Fibroblast of villous mesenchyme (primary cell): ENCODE measurements at places on chromosomes 12 and 14. TPM values are rescaled to one million over a fixed set of nuclear protein-coding genes. Genes with fewer than 3 reads are reported as not detected.

Gene RBP5
- not detected in 2 replicates for total RNA-seq

Gene RPS6KL1
- 1.6 and 2.2 TPM in 2 replicates for total RNA-seq

Gene RNU4-1
- under 0.01 TPM in 2 replicates for total RNA-seq

Gene KRT78
- total RNA-seq = not detected in 2 replicates

Gene ADAMTS20
- under 0.01 TPM in 2 replicates for total RNA-seq

Gene TAS2R9
- total RNA-seq = not detected in 2 replicates

Gene PGF
- 0.64 and 0.86 TPM in 2 replicates for total RNA-seq

Gene CNTN1
- total RNA-seq = 1.7 and 2.6 TPM in 2 replicates

Gene LRRK2
- total RNA-seq = 1.3 and 1.6 TPM in 2 replicates

Gene NPFF
- not detected in 2 replicates for total RNA-seq

Gene CYP46A1
- total RNA-seq = under 0.01 TPM in 2 replicates

Gene APOLD1
- total RNA-seq = 9.3 and 14.7 TPM in 2 replicates

Gene HCAR3
- total RNA-seq = not detected in 2 replicates

Gene LTA4H
- 58.6 and 79.9 TPM in 2 replicates for total RNA-seq

Gene CMA1
- total RNA-seq = not detected in 2 replicates

Gene PMCH
- not detected in 2 replicates for total RNA-seq

Gene LMO3
- total RNA-seq = under 0.01 and 0.43 TPM in 2 replicates

Gene HOXC4
- under 0.01 and 1.6 TPM in 2 replicates for total RNA-seq

Gene COQ6
- 16.4 and 20.3 TPM in 2 replicates for total RNA-seq

Gene KRT6C
- not detected in 2 replicates for total RNA-seq

Gene RPL10L
- 0.43 TPM in 1 of 2 replicates, not detected in the other for total RNA-seq

Gene SYNE3
- 6.5 and 10.0 TPM in 2 replicates for total RNA-seq

Gene TAS2R30
- total RNA-seq = 7.4 and 9.1 TPM in 2 replicates

Gene FAM181A
- not detected in 2 replicates for total RNA-seq

Gene REM2
- total RNA-seq = under 0.01 and 0.43 TPM in 2 replicates

Gene CPM
- 8.4 and 23.3 TPM in 2 replicates for total RNA-seq

Gene PTGER2
- 1.3 and 5.2 TPM in 2 replicates for total RNA-seq

Gene REC8
- total RNA-seq = 4.2 and 4.7 TPM in 2 replicates

Gene B4GALNT3
- total RNA-seq = under 0.01 TPM in 2 replicates

Gene TESPA1
- not detected in 2 replicates for total RNA-seq

Gene MYRFL
- total RNA-seq = not detected in 2 replicates

Gene TPPP2
- not detected in 2 replicates for total RNA-seq

Gene KRT77
- total RNA-seq = not detected in 2 replicates

Gene DENND5B
- total RNA-seq = 11.6 and 11.7 TPM in 2 replicates

Gene MDP1
- 8.6 and 15.5 TPM in 2 replicates for total RNA-seq

Gene TEX22
- total RNA-seq = under 0.01 and 0.32 TPM in 2 replicates

Gene MDM1
- total RNA-seq = 13.0 and 13.5 TPM in 2 replicates

Gene COQ5
- total RNA-seq = 18.4 and 29.8 TPM in 2 replicates

Gene LACRT
- not detected in 2 replicates for total RNA-seq

Gene TM9SF1
- 64.4 and 96.3 TPM in 2 replicates for total RNA-seq

Gene LALBA
- total RNA-seq = not detected in 2 replicates

Gene PRH1
- 30.2 and 32.9 TPM in 2 replicates for total RNA-seq

Gene ZBTB1
- 52.8 and 83.8 TPM in 2 replicates for total RNA-seq

Gene GPR135
- 3.9 and 6.5 TPM in 2 replicates for total RNA-seq

Gene E2F7
- 10.4 and 17.4 TPM in 2 replicates for total RNA-seq

Gene CAPRIN2
- total RNA-seq = 19.0 and 19.4 TPM in 2 replicates

Gene PUS1
- total RNA-seq = 10.0 and 13.0 TPM in 2 replicates

Gene LTB4R2
- 3.9 and 6.8 TPM in 2 replicates for total RNA-seq

Gene SLC41A2
- total RNA-seq = 13.2 and 16.8 TPM in 2 replicates

Gene MIP
- not detected in 2 replicates for total RNA-seq

Gene RNF212B
- total RNA-seq = not detected in 2 replicates
